ENCODE measurements at places on chromosomes 7 and 10.

- DNase-seq = peak; percentile 15
Observed at GRCh38 chr7:68613405-68613804, 984.9 kb upstream of the AUTS2 start.

DNA sequence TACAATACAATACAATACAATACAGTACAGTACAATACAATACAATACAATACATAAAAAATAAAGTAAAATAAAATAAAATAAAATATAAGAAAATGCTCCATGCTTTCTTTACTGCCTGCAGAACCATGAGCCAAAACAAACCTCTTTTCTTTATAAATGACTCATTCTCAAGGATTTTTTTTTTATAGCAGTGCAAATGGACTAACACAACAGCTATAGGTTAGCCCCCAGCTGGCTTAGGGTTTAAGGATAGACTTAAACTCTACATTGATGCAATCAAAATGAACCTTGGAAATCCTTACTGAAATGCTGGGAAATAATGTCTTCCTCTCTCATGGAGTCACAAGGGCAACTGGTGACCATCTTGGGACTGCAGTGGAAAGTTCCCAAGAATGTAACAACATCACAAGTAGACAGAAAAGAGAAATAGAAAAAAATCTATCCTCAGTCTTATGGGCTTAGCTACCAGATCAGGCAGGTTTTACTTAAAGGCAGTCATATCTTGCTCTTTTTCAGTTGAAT is 348.9 kb downstream of the ARL4A start:
- no peak for DNase-seq

GRCh38 chr10:28400176-28400575 is 97.3 kb upstream of the MPP7 start:
- DNase-seq = no peak

DNA sequence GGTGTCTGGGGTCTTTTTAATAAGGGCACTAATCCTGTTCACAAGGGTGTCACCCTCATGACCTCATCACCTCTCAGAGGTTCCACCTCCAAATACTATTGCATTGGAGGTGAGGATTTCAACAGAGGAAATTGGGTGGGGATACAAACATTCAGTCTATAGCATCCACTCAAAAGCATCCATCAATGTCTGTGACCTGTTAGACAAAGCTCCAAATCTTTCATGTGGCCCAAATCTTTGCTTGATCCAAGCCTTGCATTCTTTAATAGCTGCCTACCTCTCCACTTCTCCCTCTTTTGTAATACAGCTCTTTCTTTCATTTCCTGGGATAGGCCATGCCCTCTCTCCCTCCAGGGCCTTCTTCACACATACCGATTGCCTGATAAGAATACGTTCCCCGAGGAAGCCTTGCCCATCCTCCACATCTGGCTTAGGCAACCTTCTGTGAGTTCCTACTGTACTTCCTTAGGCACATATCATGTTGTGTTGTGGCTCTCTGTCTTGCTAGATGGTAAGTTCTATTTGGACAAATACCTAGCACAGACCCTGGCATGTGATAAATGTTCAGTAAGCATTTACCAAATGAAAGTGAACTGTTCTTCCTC is 66.1 kb downstream of the CREM start:
- peak; percentile 59 for DNase-seq

- peak; percentile 27 for DNase-seq
Observed at GRCh38 chr10:11849911-11850310, 26.8 kb downstream of the PROSER2 start.

DNA sequence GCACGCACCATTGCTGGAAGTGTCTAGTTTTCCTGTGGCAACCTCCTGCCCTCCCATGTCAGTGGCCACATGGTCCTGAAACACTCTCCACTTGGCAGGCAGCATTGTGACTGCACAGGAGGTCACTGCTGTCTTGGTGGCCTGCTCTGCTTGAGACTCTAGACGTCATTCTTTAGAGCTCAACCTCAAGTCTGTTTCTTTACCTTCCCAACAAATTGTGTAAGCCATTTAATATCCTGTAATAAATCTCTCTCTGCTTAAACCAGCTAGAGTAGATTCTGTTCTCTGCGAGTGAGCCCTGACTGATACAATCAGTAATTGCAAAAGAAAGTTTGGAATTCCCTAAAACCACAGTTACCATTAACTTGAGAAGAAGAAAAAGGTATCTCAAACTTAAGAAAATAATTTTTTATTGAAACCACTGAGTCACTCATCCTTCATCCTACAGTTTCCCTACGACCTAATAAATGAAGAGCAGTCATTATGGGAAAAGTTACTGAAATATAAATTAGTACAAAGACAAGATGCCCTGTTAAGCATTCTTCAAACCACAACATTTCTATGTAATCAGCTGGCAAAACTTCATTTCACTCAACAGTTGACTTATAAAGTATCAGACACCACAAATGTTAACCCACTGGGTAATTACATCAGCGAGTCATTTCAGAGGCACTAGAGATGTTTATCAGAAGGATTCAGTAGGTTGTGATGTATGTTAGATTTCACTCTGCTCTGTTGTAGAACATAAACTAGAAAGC is 18.0 kb downstream of the SLC25A13 start:
- DNase-seq = no peak

GRCh38 chr10:102835007-102835482 is 2.2 kb downstream of the CYP17A1 start:
- peak; percentile 90 for DNase-seq

- no peak for DNase-seq
Observed at GRCh38 chr10:16909961-16910792, 93.0 kb upstream of the RSU1 start.

- no peak for DNase-seq
Observed at GRCh38 chr7:129859183-129859582, 93.6 kb downstream of the UBE2H start.

- DNase-seq = peak; percentile 99
Observed at GRCh38 chr10:102837230-102837721, at the start of gene CYP17A1. Gene CYP17A1 (minus strand): TSS chr10:102837413. CDS start chr10:102837361, 52 bp downstream.

- DNase-seq = no peak
Observed at GRCh38 chr10:5500162-5500670, 846 bp upstream of the CALML5 start.

- no peak for DNase-seq
Observed at GRCh38 chr7:151129117-151129959, 38.2 kb downstream of the GBX1 start.

DNA sequence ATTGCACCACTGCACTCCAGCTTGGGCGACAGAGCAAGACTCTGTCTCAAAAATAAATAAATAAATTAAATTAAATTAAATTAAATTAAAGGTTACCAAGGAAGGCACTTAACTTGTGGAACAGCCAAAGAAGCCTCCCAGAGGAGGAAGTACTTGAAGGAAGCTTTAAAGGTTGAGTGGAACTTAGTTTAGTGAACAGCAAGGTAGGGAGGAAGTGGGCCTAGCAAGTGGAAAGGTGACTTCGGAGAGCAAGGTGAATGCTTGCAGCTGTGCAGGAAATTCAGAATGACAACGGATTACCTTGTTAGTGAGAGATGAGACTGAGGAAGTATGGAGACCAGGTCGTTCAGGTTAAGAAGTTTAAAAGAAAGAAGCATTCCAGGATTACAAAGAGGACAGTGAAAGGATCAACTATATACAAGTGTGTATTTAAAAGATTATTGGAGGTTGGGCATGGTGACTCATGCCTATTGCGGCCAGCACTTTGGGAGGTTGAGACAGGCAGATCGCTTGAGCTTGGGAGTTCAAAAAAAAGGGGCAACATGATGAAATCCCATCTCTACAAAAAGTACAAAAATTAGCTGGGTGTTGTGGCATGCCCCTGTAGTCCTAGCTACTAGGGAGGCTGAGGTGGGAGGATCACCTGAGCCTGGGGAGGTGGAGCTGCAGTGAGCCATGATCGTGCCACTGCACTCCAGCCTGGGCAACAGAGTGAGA is 12.8 kb upstream of the RPEL1 start:
- no peak for DNase-seq

- DNase-seq = no peak
Observed at GRCh38 chr10:103038570-103038969, 120.5 kb downstream of the CNNM2 start.

DNA sequence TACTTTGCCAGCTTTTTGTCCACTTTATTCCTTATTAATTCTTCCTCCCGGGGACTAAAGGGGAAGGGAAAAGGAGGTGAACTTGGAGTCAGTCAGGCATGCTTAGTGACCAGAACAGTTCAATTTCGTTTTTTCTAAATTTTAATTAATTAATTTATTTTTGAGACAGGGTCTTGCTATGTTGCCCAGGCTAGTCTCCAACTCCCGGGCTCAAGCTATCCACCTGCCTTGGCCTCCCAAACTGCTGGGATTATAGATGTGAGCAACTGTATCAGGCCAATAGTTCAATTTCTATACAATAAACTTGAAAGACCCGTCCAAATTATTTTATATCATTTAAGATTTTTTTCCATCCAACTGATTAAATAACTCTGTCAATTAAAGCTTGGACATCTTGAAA is 1.3 kb upstream of the SLF2 start:
- no peak for DNase-seq

DNA sequence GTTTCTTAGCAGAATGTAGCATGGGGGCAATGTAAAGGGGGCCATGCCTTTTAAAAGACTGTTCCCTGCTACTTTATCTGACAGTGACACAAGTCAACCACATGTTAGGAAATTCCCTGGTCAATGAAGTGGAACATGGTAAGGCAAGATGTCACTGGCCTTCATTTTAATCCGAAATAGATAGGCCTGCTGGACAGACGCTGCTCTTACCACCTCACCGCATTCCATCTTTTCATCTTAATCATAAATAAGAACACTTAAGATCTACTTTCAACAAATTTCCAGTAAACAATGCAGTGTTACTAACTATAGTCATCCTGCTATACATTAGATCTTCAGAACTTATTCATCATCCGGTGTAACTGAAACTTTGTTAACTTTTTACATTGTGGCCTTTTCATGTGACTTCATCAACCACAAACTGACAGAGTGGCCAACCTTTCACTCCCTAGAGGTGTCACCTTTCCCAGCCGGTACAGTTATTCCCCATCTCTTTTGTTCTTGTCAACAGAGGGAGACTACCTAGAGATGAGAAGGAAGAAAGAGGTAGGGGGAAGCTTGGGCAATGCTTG is 15.6 kb downstream of the ASB4 start:
- DNase-seq = no peak

GRCh38 chr7:1794888-1795542 is 124.9 kb downstream of the ELFN1 start:
- DNase-seq = no peak

GRCh38 chr7:159112136-159113011 is 32.3 kb downstream of the VIPR2 start:
- no peak for DNase-seq

DNA sequence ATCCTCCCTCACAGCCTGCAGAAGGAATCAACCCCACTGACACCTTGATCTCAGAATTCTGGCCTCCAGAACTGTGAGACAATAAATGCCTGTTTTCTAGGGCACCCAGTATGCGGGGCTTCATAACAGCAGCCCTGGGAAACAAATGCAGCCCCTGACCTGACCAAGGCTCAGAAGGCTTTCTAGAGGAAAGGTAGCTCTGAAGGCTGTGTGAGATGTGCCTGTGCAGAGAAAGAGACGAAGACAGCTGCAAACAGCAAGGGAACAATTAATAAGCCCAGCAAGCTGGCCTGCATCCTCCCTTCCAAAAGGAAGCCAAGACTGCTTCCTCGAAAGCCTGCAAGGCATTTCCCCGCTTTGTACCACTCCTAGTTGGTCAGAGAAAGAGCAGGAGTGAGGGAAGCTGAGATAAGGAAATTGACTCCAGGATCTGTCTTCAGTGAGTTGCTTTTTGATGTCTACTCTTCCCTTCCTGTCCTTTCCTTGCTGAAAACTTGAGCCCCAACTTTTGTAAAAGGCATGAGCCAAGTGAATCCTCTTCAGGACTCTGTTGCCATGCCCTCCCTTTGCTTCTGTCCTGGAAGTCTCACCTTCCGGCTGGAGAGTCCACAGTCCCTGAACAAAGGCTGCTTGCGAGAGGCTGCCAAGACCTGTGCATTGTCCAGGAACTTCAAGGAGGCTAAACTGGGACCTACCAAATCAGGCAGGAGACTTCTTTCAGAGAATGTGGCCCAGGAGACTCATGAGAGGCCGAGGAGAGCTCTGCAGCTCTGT is 71.2 kb upstream of the ARID5B start:
- no peak for DNase-seq

- DNase-seq = no peak
Observed at GRCh38 chr7:42478717-42479116, 241.7 kb upstream of the GLI3 start.

- DNase-seq = no peak
Observed at GRCh38 chr7:50304911-50305582, 531 bp downstream of the IKZF1 start.

Measured in adrenal gland (tissue), 19 donors.